ENCODE measurements at places on chromosomes 2 and 18.

DNA sequence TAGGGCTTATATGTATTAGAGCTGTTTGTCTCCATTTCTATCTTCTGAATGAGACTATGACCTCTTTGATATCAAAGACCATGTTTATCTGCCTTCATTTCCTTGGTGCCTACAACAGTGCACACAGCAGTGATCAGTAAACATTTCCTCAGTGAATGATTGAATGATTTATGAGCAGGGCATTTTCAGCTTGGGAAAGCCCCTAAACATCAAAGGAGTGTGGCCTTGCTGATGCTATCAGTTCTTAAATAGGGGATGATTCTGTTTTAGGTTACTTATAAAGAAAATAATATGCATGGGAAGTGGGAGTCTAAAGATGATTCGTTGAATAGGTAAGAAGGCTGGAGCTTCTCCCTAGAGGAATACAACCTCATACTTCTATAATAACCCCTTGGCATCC is 425.3 kb downstream of the ZNF521 start:
- DNase-seq = no peak

DNA sequence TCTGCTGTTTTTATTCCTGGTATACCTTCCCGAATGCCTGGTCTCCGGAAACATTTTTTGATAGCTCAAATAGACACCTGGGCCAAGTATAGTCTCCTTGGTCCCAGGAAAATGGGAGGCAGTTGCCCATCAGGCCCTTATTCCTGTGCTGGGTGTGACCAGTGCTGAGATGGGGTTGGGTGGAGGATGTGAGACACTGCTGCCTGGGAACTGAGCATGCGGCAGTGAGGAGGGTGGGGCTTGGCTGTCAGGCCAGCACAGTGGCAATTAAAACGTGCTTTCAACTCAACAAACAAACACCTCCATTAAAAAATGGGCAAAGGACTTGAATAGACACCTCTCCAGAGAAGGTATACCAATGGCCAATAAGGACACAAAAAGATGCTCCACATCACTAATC is 12.5 kb downstream of the KLHL29 start:
- no peak for DNase-seq

GRCh38 chr18:9902832-9903231 is 11.0 kb upstream of the VAPA start:
- DNase-seq = no peak

DNA sequence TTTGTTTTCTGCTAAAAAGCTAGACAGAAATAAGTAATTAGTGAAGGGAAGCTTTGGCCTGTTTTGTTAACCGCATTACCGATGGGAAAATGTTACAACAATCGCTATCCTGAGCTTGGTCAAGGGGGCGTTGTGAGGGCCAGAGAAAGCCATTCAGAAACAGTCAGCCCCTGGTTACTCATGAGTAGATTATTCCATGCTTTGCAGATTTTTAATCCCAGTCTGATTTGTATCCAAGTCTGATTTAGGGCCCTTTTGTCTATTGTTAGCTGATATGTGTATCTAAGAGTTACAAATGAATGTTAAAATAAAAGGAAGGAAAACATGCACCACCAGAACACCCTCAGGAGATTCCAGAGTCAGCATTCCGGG is 99.1 kb downstream of the PRPF40A start:
- DNase-seq = no peak

DNA sequence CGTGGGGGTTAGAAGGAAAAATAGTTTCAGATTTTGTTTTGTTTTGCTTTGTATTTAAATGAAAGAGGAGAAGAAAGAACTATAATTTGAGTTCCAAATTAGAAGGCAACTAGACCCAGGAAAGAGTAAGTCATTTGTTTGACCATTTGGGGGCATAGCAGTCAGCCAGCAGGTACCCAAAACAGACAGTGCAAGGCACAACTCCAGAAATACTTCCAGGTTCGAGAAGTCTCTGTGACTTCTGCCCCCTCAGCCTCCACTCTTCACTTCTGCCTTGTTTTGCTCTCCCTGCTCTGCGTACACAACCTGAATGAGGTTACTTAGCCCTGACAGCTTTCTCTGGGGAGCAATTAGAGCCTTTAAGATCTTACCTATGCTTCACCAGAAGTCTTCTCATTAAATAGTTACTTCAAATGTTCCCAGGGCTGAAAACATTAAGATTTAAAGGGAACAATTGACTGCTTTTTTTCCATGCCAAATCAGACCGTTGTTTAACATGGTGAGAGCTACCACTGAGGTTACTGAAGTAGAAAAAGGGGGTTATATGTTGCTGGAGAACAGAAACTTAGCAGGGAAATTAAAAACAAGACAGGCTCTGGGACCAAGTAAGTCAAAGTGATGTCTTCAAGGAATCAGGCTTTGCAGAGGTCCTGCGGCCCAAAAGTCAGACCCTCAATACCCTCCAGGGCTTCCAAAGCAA is 216.9 kb downstream of the BCL11A start:
- DNase-seq = no peak

- DNase-seq = no peak
Measured at GRCh38 chr2:234411793-234412192, 85.1 kb downstream of the ARL4C start.

DNA sequence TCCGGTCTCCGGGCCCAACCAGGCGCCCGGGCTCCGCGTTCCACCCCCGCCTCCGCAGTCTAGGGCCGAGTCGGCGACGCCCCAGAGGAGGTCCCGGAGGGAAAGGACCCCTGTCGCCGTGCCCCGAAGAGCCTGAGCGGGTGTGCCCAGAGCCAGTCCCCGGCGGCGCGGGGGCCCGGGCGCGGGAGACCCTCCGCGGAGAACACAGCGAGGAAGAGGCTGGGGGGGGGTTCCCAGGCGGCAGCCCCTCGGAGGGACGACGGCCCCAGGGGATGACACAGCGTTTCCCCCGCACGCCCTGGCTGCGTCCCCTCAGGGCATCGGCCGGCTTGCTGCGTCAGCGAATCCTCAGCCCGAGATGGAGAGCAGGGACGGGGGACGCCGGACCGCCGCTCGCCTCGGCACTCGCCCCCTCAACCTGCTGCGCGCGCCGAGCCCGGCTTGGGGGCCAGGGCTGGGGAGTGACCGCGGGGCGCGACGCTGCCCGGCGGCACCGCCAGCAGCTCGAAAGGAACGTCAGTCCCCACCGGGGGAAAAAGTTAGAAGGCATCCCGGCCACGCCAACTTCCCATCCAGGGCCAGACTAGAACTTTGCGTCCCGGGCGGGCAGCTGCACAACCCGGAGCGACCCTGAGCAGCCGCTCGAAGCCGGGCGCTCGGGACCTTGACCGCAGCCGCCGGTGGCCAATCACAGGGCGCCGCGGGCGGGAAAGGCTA is 711 bp downstream of the SFXN5 start:
- no peak for DNase-seq

DNA sequence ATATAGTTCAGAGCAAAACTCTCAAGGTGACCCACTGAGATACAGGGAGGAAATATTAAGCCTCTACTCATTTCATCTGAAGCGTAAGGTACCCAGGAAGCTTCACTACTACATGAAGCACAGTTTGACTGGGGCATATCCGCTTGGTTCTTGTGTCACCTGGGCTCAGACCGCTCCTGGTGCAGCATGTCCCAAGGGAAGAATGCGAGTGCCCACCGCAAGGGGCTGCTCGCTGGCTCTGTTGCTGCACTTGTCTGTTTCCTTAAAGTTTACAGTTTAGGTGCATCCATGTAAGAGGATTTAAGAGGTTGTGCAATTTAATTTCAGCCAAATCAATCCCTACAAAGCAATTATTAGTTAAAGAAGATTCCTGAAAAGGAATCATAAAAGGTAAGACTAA is 507.8 kb downstream of the FBXO15 start:
- no peak for DNase-seq

- no peak for DNase-seq
Measured at GRCh38 chr18:10754128-10754527, 228.3 kb downstream of the NAPG start.

- no peak for DNase-seq
Measured at GRCh38 chr18:62379051-62379450, 53.9 kb downstream of the TNFRSF11A start.

DNA sequence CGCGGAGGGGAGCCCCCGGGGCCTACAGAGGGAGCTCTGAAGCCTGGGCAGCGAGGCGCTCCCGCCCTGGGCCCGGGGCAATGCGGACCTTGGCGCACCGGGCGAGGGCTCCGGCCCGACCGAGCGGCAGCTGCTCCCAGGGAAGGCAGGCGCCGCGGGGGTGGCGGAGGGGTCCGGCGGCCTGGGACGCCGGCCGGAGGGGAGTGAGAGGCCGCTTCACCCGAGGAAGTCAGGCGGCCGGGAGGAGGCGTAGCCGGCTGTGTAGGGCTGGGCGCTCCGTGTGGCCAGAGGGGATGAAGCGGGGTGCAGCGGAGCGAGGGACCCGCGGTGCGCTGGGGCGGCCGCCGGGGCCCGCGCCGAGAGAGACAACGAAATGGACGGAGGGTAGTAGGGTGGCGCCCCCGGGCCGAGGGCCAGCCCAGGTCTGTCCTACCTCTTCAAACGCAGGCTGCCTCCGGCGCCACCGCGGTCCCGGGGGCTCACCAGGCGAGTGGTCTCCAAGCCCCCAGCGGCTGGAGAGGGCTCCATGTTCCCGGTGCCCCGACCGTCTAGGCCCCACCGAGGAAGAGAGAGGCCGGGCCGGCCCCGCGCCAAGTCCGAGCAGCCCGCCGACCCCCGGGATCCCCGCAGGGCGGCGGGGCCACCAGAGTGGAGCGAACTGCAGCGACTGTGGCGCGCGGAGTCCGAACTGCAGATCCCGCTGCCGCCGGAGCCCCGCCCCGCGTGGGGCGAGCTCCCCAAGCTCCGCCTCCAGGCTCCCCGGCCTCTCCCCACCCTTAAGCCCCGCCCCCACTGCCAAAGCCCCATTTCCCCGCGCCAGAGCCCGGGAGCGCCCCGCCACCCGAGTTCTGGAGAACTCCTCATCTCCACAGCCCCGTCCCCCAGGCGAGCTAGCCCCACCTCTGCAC is at the start of gene SLC30A3:
TSS of gene SLC30A3 (minus strand) at position 669 of the 908 bp plus-strand sequence. CDS start at position 528, 141 bp downstream.
- DNase-seq = no peak

DNA sequence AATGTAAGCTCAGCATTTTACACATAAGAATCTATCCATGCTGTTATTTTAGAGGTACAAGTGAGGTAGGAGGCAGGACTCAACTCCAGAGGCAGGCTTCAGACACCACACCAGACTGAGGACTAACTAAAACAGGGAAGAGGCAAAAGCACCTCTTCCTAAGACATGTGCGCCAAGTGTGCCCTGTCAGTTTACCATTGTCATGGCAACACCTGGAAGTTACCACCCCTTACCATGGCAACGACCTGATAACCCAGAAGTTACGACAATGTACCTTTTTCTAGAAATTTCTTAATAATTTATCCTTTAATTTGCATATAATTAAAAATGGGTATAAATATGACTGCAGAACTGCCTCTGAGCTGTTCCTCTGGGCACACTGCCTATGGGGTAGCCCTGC is 160.1 kb downstream of the FAM124B start:
- no peak for DNase-seq

- DNase-seq = peak; percentile 30
Measured at GRCh38 chr2:218745559-218746469, 35.2 kb downstream of the TTLL4 start.

GRCh38 chr2:236852100-236852976 is 233.4 kb upstream of the COPS8 start:
- DNase-seq = peak; percentile 34

DNA sequence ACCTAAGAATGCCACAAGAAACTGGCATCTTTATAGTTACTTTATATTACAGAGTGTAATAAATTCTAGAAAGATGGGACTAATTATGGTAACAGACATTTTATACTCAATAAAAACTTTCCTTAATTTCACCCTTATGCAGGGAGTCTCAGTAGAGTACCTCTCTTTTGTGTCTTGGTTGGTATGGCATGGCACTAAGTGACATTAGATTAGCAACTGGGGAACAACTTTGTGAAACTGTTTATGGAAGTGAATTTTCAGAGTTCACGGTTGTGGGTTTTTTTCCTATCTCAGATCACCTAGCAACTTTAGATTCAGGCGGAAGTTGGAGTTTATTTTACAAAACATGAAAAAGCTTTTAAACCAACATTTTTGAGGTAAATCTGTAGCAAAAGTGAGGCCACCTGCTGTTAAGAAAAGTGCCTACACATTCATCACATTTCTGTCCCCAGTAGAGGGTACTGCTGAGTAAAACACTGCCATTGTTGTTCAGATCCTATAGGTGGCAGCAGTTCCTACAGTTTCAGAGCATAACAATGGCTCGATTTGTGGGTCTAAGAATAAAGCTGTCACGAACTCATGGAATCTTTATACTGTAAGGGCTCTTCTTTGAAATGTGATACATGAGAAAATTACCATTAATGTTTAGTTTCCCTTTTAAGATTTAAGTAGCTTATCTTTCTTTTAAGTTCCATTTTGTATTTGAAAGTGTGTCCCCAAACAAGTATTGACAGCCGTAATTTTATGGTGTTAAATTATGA is 117.6 kb downstream of the CAMKMT start:
- DNase-seq = peak; percentile 91

- DNase-seq = no peak
Measured at GRCh38 chr2:20478961-20479360, 32.1 kb downstream of the RHOB start.

DNA sequence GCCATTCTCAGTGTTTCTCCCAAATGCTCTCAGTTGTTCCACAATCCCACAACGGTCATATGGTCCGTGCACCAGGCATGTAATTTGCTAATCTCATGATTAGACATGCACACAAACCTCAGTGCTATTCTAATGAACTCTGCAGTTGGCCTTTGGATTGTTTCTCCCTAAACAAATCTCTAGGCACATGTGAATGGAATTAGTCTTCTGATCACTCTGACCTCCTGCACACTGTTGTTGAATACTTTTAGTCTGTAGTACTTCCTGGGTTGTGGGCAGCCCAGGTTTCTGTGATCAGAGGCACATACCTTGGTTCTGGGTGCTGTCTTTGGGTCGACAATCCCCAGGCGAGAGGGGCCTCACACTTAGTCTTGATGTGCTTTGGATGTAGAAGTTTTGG is 498.7 kb upstream of the SPRED2 start:
- no peak for DNase-seq

GRCh38 chr2:234373481-234374149 is 123.3 kb downstream of the ARL4C start:
- DNase-seq = no peak

- DNase-seq = no peak
Measured at GRCh38 chr2:205772983-205773382, 90.7 kb downstream of the NRP2 start.

Data from fibroblast of the aortic adventitia (primary cell).